Activated CD4-positive, alpha-beta T cell treated with anti-CD3 and anti-CD28 coated beads, Interleukin-2, Interleukin-6, amounts not matched to agents 100 ng/mL and 50 ng/mL, durations not matched to agents 16 hours and 8 hours (primary cell): ENCODE measurements at places on chromosomes 1 and 21.

- DNase-seq, result no peak
These were observed 22.3 kb upstream of the TMEM222 start for GRCh38 chr1:27299385-27300271.

- no peak for DNase-seq
These were observed 901 bp upstream of the RXFP4 start for GRCh38 chr1:155940482-155940992.

DNA sequence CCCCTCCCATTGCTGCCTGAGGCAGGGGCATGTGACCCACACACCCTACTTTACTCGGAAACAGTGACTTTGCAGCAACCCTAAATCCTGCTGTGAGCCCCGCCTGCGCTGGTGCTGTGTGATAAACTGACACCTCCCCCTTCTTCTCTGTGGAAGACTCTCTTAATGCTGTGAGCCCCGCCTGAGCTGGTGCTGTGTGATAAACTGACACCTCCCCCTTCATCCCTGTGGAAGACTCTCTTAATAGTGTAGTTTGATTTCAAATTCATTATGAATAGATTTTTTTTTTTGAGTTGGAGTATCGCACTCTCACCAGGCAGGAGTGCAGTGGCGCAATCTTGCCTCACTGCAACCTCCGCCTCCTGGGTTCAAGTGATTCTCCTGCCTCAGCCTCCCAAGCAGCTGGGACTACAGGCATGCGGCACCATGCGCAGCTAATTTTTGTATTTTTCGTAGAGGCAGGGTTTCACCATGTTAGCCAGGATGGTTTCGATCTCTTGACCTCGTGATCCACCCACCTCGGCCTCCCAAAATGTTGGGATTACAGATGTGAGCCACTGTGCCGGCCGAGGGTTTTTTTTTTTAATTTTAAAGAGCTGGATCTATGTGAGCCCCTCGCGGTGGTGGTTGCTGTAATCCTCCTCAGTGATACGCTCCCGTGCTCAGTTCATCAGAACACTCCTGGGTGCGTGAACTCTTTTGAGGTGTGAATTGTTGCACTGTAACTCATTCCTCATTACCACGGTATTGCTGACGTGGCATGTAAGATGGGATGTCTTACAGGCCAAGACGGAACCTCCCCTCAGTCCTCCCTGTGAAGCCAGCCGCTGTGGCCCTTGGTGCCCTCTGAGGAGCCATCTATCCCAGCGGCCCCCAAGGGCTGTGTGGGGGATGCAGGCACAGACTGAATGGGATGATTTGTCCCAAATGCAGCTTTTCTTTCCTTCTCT lies 60.3 kb downstream of the GALNT2 start:
- DNase-seq, result peak; percentile 70

- no peak for DNase-seq
These were observed 41.7 kb downstream of the HUNK start for GRCh38 chr21:31914472-31914871.

DNA sequence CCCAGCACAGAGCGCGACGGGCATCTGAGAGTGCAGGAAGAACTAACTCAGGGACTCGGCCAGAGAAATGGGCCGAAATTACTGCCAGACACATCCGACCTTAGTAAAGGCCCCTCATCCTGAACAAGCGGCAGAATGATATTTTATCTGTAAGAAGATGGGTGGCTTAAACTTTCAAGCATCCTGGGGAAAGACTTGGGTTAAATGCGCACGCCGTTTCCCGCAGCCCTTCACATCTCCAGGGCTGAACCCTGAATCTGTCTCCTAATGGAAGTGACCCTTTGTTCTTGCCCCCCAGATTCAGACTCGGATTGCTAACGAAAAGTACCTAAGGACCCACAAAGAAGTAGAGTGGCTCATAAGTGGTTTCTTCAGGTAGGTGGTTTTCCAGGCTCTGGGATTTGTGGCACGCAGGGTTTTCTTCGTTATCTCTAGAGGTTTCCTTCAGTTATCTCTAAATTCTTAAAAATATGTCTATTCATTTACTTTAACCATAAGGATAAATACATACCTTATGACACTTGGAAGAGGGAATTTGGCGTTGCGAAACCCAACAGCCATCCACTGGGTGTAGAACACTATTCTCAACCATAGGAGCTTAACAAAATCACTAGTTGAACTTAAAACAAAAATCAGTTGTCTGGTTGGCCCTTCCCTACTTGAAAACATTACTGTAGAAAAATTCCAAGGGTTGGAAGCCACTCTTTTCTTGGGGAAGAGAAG lies 627 bp downstream of the RIIAD1 start:
- no peak for DNase-seq

DNA sequence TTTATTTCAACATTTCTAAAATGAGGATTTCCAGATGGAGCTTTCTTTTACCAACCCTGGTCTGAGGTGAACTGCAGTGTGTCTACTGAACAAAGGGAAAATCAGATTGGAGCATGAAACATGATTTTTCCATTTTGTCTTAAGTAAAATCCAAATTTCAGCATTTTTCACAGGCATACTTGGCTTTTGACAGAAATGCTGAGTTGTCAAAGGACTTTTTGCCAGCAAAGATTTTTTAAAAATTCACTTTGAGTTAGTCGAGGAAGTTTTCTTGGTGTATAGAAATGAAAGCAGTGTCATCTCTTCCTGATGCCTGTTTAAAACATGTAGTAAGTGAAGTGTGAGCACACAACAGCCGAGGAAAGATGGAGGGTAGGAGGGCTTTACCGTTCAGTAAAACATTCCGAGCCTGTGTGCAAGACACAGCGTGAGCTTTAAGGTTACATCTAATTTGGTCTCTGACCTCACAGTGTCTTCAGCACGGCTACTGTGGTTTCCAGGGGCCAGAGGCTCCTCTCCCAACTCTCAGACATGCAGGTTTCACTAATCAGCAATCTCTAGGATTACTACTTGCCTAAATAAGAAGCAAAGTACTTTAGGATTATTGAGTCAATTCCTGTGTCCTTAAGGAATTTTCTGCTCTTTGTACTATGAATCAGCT lies 45.9 kb downstream of the SAMD13 start:
- DNase-seq, result no peak

GRCh38 chr1:47190857-47191256 lies 1.0 kb upstream of the PDZK1IP1 start:
- no peak for DNase-seq

DNA sequence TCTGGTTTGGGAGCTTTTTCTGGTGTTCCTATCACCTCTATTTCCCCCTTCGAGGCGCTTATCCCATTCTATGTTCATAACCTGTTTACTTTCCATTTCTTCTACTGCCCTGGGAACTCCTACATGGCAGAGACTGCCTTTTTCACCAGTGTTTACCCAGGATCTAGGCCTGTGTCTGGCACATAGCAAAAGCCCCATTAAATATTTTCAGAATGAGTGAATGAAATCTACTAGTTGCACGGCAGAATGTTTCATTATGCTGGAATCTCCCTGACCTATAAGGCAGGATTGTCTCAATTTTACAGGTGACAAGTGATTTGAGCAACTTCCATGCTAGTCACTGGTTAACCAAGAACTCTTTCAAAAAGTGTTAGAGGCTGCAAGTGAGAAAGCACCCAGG lies 70.1 kb downstream of the PGM1 start:
- DNase-seq, result no peak
